Uterus (tissue), 4 donors: ENCODE measurements at places on chromosomes 3 and 15. TPM values are rescaled to one million over a fixed set of nuclear protein-coding genes. Genes with fewer than 3 reads are reported as not detected.

Gene VPS39
- 59.1 TPM for total RNA-seq

GRCh38 chr15:62502451-62502850 lies 337.4 kb upstream of the C2CD4B start:
- no peak for DNase-seq

GRCh38 chr15:82585072-82585471 lies 44.8 kb upstream of the RPS17 start:
- DNase-seq, result no peak

GRCh38 chr3:47515864-47516319 lies 2.4 kb upstream of the ELP6 start:
- no peak for DNase-seq

- DNase-seq, result no peak
Observed at GRCh38 chr15:72614810-72615532, 39.5 kb upstream of the GOLGA6B start.

- no peak for DNase-seq
Observed at GRCh38 chr3:56845505-56845904, 43.8 kb upstream of the ARHGEF3 start.

Gene SCN5A
- 3.2 TPM for total RNA-seq

DNA sequence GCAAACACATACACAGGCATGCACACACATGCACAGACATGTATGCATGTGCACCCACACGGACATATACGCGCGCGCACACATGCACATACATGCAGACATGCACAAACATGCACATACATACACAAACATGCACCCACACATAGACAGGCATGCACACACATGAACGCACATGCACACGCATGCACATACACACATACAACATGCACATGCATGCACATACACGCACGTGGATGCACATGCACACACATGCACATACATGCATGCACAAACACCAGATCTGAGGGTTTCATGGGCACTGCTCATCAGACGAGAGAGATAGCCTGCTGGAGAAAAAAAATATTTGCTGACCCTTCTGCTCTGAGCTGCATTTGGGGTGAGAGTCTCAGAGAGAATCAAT lies 31.7 kb upstream of the NTRK3 start:
- no peak for DNase-seq

Gene NOX5
- total RNA-seq, result 0.21 TPM

GRCh38 chr3:37987315-37987697 lies 3.3 kb upstream of the VILL start:
- no peak for DNase-seq

Gene ZNF660
- 7.6 TPM for total RNA-seq

Gene CPNE4
- not detected for total RNA-seq

Gene REC114
- not detected for total RNA-seq

- no peak for DNase-seq
Observed at GRCh38 chr3:86766331-86766730, 224.6 kb downstream of the VGLL3 start.

GRCh38 chr15:65361708-65362459 lies 15.9 kb downstream of the IGDCC3 start:
- DNase-seq, result no peak

DNA sequence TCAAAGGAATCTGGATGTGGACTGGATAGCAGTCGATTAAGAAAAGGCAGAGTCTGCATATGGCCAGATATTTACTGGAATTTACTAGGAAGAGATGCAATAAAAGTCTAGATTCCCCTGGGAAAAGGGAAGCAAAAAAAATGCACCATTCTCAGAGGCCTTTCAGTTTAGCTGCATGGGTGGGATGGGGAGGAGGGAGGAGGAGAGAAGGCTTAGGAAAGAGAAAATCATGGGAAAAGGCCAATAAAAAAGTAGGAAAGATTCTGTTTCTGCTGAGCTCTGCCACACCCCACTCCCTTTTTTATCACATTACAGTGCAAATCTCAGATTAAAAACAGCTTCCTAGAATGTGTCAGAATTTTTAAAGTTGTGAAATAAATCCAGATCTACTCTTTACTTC lies 103.6 kb downstream of the ADAMTS9 start:
- no peak for DNase-seq

DNA sequence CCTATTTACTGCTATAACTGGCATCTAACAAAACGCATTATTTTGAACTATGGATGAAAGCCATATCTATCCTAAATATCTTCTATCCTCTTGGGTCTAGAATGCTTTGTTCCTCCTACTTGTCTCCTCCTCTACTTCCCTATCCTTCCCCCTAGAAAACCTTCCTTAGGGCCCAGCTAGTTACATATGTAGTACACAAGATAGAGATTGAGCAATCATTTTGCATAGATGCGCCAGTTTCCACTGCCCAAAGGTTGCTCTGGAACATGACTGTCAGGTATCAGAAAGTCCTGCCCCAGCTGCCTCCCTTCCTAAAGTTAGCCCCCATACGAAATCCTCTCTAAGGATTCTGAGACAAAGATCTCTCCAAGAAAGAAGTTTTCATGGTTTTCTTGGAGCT lies 55.1 kb downstream of the GPR160 start:
- DNase-seq, result no peak

Gene FBLN2
- total RNA-seq, result 49.4 TPM

DNA sequence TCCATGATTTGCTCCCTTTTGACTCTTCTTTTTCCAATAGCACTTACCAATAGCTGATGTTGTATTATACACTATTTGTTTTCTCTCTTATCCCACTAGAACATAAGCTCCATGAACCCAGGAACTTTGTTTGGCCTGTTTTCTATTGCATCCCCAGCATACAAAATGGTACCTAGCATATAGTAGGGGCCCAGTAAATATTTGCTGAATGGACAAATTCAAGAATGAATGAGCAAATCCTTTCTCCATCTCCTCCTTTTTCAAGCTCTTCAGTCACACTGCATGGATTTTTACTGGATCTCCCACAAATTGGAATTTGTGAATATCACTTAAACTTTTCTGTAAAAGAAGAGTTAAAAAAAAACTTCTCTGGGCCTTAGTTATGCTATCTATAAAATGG lies 66.6 kb upstream of the FEZF2 start:
- DNase-seq, result no peak
